Activated naive CD8-positive, alpha-beta T cell treated with anti-CD3 and anti-CD28 coated beads for 36 hours (primary cell): ENCODE measurements at places on chromosomes 2 and 18.

DNA sequence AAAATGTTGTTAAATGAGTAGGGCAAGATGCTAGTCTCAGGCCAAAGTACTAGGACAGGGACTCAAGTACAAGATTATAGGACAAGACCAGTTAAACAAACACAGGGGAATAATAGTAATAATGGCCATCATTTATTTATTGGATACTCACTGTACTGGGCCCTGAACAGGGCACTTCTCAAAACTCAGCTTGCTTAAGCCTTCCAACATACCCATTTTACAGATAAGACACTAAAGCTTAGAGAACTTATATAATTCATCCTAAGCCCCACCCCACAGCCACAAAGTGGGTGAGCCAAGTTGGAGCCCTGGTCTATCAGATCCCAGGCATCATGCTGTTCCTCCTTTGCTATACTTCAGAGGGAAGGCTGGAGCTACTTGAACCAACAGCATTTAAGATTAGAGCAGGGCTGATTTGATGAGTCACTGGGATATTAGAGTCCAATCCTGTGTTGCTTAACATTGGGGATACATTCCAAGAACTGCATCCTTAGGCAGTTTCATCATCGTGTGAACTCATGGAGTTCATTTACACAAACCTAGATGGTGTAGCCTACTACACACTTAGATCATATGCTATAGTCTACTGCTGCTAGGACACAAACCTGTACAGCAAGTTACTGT lies 153.6 kb downstream of the MTCL1 start:
- no peaks in the 10 kb centered on the region for H3K4me1 ChIP-seq
- H3K27ac ChIP-seq = no peak overlapping the region
- H3K4me3 ChIP-seq = no peak overlapping the region
- H3K36me3 ChIP-seq = no peaks in the 10 kb centered on the region
- DNase-seq = no peak
- no peaks in the 10 kb centered on the region for H3K27me3 ChIP-seq

- peaks cover 3% of the 10 kb centered on the region for H3K36me3 ChIP-seq
- H3K27ac ChIP-seq = no peak overlapping the region
- H3K27me3 ChIP-seq = no peaks in the 10 kb centered on the region
- H3K4me3 ChIP-seq = no peak overlapping the region
- peaks cover 20% of the 10 kb centered on the region for H3K4me1 ChIP-seq
Measured at GRCh38 chr2:168424112-168424951, 31.7 kb upstream of the CERS6 start.

DNA sequence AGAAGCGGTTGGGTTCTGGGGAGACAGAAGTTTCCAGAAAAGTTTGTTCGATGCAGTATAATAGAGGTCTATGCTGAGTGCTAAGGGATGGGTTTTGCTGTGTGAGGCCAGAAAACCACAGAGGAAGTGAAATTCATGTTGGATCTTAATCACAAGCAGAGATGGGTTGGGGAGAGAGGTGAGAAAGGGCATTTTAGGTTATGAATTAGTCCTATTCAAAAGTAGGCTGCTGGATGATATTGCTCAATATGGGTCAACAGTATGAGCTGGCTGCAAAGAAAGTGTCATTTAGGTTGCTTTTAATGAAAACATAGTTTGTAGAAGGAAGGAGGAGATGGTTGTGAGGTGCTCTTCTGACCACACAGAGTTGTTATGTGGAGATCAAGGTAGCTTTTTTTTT lies 118.8 kb upstream of the LHCGR start:
- DNase-seq = no peak
- H3K4me1 ChIP-seq = no peaks in the 10 kb centered on the region
- no peak overlapping the region for H3K27ac ChIP-seq
- no peaks in the 10 kb centered on the region for H3K27me3 ChIP-seq

- H3K27me3 ChIP-seq = no peaks in the 10 kb centered on the region
- H3K27ac ChIP-seq = no peak overlapping the region
- DNase-seq = no peak
Measured at GRCh38 chr2:104758199-104758620, 95.7 kb upstream of the POU3F3 start.

- DNase-seq = no peak
- H3K36me3 ChIP-seq = no peaks in the 10 kb centered on the region
- no peaks in the 10 kb centered on the region for H3K4me1 ChIP-seq
- no peak overlapping the region for H3K4me3 ChIP-seq
- peaks cover 4% of the 10 kb centered on the region for H3K27me3 ChIP-seq
Measured at GRCh38 chr2:215536510-215536909, 100.6 kb upstream of the FN1 start.

- no peaks in the 10 kb centered on the region for H3K27me3 ChIP-seq
- no peak overlapping the region for H3K27ac ChIP-seq
- no peak for DNase-seq
- H3K36me3 ChIP-seq = no peaks in the 10 kb centered on the region
Measured at GRCh38 chr2:146869328-146869727, 975.5 kb upstream of the ACVR2A start.

DNA sequence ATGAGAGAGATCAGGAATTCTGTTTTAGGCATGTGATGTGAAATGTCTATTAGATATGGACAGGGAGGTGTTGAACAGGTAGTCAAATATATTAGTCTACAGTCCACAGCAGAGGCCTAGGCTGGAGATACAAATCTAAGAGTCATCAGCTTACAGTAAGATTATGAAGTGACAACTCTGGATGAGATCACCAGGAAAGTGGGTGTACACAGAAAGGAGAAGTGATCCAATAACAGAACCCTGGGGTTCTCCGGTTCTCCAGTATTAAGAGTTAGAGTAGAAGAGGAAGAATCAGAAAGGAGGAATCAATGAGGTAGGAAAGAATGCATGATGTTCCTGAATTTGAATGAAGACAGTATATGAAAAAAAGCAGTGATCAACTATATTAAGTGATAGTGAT lies 362.3 kb downstream of the FIGN start:
- DNase-seq = no peak
- H3K4me3 ChIP-seq = no peak overlapping the region
- no peaks in the 10 kb centered on the region for H3K4me1 ChIP-seq
- H3K27me3 ChIP-seq = no peaks in the 10 kb centered on the region
- no peak overlapping the region for H3K27ac ChIP-seq
- no peaks in the 10 kb centered on the region for H3K36me3 ChIP-seq

DNA sequence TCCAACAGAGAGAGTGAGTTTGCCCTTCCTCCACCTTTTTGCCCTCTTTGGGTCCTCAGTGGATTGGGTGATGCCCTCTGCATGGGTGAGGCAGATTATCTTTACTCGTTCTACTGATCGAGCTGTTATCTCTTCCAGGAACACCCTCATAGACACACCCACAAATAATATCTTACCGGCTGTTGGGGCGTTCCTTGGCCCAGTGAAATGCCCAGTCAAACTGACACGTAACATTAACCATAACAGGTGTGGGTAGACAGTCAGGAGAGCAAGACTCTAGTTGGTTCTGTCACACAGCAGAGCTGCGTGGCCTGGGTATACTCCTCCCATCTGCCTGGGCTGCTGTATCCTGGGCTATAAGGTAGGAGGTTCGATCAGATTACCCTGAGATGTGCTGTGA lies 144.1 kb downstream of the AGAP1 start:
- H3K36me3 ChIP-seq = no peaks in the 10 kb centered on the region
- no peak for DNase-seq
- H3K4me1 ChIP-seq = peaks cover 2% of the 10 kb centered on the region
- no peak overlapping the region for H3K4me3 ChIP-seq
- peaks cover 20% of the 10 kb centered on the region for H3K27me3 ChIP-seq
- H3K27ac ChIP-seq = no peak overlapping the region

- H3K27me3 ChIP-seq = no peaks in the 10 kb centered on the region
- no peak overlapping the region for H3K4me3 ChIP-seq
- DNase-seq = no peak
Measured at GRCh38 chr2:198817536-198817935, 640.2 kb downstream of the SATB2 start.

GRCh38 chr2:50347358-50348044 lies 684.4 kb downstream of the NRXN1 start:
- H3K27me3 ChIP-seq = peaks cover 40% of the 10 kb centered on the region
- H3K4me3 ChIP-seq = no peak overlapping the region
- no peaks in the 10 kb centered on the region for H3K36me3 ChIP-seq
- no peak overlapping the region for H3K27ac ChIP-seq

DNA sequence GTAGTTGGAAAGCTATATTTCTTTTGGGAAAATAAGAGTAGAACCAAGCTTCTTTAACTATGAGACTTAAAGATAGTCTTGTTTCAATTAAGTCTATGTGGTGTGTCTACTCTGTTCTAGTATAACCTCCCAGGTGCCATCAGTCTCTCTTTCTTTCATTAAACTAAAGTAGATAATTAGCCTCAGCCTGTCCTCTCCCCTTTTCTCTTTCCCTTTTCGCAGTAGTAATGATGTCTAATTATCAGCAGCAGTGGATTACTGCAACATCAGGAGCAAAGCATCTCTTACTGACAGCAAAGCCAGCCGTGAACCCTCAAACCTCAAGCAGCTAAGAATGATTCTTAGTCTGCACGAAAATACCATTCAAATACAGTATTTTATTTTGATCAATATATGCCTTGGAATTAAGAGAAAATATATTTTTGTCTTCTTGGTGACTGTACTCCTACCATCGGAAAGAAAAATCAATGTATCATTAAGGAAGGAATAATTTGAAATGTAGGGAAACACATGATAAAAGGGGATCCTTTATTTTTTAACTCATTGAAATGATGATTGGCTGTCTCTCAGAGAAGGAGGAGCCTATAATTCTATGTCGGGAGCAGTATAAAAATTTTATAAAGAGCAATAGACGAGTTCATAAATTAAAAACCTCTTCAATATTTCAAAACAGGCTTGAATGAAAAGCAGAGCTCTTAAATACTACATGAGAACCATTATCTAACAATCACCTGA lies 4.5 kb downstream of the NOL4 start:
- no peak overlapping the region for H3K4me3 ChIP-seq
- H3K4me1 ChIP-seq = peaks cover 6% of the 10 kb centered on the region
- H3K36me3 ChIP-seq = no peaks in the 10 kb centered on the region
- H3K27me3 ChIP-seq = peaks cover 45% of the 10 kb centered on the region
- no peak overlapping the region for H3K27ac ChIP-seq

GRCh38 chr2:79620679-79621078 lies 107.8 kb downstream of the CTNNA2 start:
- no peak overlapping the region for H3K4me3 ChIP-seq
- no peaks in the 10 kb centered on the region for H3K4me1 ChIP-seq
- H3K36me3 ChIP-seq = no peaks in the 10 kb centered on the region

- H3K4me1 ChIP-seq = peaks cover 40% of the 10 kb centered on the region
- no peak for DNase-seq
- no peak overlapping the region for H3K27ac ChIP-seq
- peaks cover 1% of the 10 kb centered on the region for H3K36me3 ChIP-seq
Measured at GRCh38 chr2:97993926-97994325, 1.8 kb downstream of the TMEM131 start.

DNA sequence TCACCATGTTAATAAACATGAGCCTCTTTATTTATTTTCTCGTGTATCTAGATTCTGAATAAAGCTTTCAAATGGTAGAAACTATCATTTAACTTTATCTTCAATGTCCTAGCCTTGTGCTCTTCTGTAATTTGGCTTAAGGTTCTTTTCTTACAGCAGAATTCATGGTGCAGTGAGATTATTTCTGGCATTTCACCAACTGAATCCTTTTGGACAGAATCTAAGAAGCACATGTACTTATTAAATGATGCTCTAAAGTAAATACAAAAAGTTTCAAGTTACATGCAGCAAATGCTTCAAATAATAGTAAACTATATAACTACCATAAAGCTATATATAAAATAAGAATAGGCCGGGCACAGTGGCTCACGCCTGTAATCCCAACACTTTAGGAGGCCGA lies 65.9 kb downstream of the AP1S3 start:
- H3K27me3 ChIP-seq = no peaks in the 10 kb centered on the region
- no peak overlapping the region for H3K27ac ChIP-seq
- H3K4me1 ChIP-seq = no peaks in the 10 kb centered on the region

DNA sequence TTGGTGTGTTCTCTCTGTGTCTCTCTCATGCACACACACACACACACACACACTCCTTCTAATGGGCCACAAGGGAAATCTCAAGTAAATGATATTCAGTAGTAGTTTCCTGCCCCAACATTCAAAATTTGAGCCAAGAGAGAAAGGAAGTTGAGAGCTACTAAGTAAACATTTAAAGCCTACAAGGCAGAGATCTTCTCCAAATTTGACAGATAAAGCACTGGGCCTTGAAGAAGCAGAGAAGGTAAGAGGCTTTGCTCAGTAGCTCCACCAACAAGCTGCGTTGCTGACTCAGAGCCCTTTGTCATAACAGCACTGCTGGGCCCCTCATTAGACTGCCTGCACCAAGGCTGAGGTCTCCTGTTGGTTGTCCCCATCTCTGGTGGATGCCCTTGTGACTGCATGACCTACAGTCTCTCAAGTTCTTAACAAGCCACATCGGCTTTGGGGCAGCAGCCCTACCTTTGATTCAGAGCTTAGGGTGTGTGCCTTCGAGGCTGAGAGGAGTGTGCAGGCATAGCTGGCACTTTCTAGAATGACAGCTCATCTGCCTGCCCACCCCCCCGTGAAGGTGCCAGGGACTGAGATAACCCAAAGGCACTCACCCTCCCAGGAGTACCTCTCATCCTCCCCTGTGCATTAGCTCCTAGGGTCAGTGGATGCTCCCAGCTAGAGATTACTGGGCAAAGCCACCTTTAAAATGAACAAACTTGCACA lies 32.3 kb upstream of the NEB start:
- peaks cover 13% of the 10 kb centered on the region for H3K36me3 ChIP-seq
- H3K4me3 ChIP-seq = no peak overlapping the region
- no peak for DNase-seq

GRCh38 chr2:85926931-85927661 lies 38.3 kb upstream of the ST3GAL5 start:
- H3K36me3 ChIP-seq = no peaks in the 10 kb centered on the region
- no peak overlapping the region for H3K27ac ChIP-seq
- peaks cover 16% of the 10 kb centered on the region for H3K4me1 ChIP-seq
- no peak for DNase-seq
- peaks cover 6% of the 10 kb centered on the region for H3K27me3 ChIP-seq

DNA sequence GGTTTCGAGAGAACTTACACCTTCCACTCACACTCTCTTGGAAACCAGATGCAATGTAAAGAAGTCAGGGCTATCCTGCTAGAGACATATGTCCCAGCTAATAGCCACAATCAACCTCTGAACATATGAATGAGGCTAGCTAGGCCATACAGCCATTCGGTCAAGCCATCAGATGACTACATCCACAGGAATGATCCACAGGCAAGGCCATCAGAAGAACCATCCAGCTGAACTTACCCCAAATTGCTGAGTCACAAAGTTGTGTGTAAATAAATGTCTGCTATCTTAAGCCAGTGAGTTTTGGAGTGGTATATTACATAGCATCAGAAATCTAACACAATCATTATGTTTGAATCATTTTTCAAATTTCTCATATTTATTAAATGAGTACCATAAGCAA lies 5.2 kb upstream of the SPAST start:
- H3K4me3 ChIP-seq = no peak overlapping the region
- peaks cover 8% of the 10 kb centered on the region for H3K4me1 ChIP-seq
- H3K36me3 ChIP-seq = peaks cover 1% of the 10 kb centered on the region
- no peak for DNase-seq

DNA sequence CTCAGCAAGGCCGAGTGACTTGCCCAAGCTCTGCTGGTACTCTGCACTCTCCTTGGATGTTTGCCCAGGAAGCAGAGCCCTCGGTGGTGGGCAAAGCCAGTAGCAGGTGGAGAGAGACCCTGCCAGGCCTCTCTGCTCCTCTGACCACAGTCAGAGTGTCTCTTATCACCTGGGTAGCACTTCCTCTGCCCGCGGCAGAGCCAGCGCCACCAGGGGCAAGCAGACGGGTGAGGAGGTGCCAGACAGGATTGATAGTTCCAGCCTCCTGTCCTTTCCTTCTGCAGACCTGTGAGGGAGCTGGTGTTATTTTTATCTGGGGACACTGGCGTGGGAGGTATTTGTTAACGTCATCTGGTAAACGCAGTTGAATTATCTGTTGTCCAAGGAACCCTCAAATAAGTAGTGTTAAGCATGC lies 152.9 kb downstream of the SMAD7 start:
- no peak overlapping the region for H3K4me3 ChIP-seq
- H3K27me3 ChIP-seq = no peaks in the 10 kb centered on the region
- peaks cover 2% of the 10 kb centered on the region for H3K36me3 ChIP-seq
- H3K27ac ChIP-seq = no peak overlapping the region
- peaks cover 42% of the 10 kb centered on the region for H3K4me1 ChIP-seq
- no peak for DNase-seq
